ENCODE measurements at places on chromosomes 3 and 15. TPM values are rescaled to one million over a fixed set of nuclear protein-coding genes. Genes with fewer than 3 reads are reported as not detected.

Gene FAM81A
- total RNA-seq, result 0.05 TPM

Gene ARHGAP31
- total RNA-seq, result 3.6 TPM

Gene RTP1
- not detected for total RNA-seq

Gene TM4SF1
- total RNA-seq, result 21.5 TPM

Gene SPATA12
- total RNA-seq, result not detected

Gene PATL2
- total RNA-seq, result 0.65 TPM

Gene SLC9C1
- not detected for total RNA-seq
